RWPE2 (cell line): ENCODE measurements at places on chromosomes 3 and 15.

- no peak for DNase-seq
Measured at GRCh38 chr3:38960953-38961622, 90.7 kb downstream of the SCN11A start.

GRCh38 chr3:127908202-127908601 lies 6.8 kb upstream of the KBTBD12 start:
- no peak for DNase-seq

GRCh38 chr3:141524988-141525387 lies 38.2 kb downstream of the RASA2 start:
- DNase-seq, result no peak

- no peak for DNase-seq
Measured at GRCh38 chr3:157351981-157352380, 84.7 kb upstream of the PTX3 start.

GRCh38 chr3:136207489-136208115 lies 11.5 kb upstream of the MSL2 start:
- no peak for DNase-seq

GRCh38 chr15:82132096-82132495 lies 86.3 kb upstream of the MEX3B start:
- no peak for DNase-seq

- DNase-seq, result no peak
Measured at GRCh38 chr3:143120716-143121240, 1.2 kb downstream of the CHST2 start.

GRCh38 chr3:47416041-47416440 lies 35.2 kb downstream of the PTPN23 start:
- DNase-seq, result no peak

DNA sequence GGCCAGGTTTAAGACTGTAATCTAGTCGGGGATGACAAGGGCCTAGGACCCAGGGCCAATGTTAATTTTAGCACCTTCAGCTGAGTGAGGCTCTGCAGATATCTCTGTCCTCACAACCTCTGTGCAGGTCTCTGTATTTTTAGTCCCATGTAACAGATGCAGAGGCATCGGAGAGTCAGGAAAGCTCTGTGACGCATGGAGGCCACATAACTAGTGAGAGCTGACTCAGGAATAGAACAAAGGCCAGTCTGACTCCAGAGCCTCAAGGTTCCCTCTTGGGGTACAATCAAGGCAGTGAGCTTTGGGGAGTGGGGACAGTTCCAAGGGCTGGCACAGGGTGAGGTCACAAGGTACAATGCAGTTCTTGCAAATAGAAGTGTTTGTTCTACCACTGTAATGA lies 31.0 kb downstream of the FSTL1 start:
- no peak for DNase-seq

- no peak for DNase-seq
Measured at GRCh38 chr3:104885214-104885814, 481.4 kb upstream of the ALCAM start.

DNA sequence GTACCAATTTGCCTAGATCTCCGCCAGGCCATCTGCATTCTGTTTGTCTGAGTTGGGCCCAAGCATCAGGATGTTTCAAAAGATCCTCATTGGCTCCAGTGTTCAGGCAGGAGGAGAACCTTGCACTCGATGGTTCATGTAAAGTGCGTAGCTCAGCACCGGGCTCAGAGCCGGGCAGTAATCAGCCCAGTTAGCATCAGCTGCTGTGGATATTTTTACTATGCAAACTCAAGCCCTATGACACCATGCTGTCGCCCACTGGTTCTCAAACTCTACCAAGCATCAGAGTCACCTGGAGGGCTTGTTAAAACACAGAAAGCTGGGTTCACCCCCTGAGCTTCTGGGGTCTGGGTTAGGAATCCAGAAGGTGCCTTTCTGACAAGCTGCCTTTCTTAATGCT lies 310.8 kb downstream of the SHQ1 start:
- DNase-seq, result no peak

DNA sequence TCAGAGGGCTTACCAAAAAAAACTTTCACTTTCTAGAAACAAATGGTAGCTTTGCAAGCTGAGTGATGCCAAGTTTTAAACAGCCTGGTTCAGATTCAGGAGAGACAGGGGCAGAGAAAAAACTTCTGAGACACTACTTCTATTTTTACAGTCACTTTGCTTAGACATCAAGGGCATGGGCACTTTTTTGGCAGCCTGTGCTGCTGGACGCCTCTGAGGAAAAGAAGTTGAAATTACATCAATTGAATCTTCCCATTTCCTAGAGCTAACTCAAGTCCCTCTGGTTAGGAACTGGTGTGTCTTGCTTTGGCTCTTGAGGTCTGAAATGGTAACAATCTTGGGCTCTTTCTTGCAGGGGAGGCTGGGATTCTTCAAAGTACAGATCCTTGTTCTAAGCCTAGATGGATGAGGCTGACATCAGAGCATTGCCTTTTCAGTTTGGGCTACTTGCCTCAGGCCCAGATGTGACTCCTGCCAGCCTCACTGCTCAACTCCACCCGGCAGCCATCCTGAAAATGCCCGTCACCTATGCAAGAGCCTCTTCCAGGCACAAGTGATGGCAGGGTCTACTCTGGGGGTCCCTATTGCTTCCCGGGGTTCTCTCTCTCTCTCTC lies 357.5 kb downstream of the FOXP1 start:
- DNase-seq, result no peak
